ENCODE measurements at places on chromosomes 6 and 20. TPM values are rescaled to one million over a fixed set of nuclear protein-coding genes. Genes with fewer than 3 reads are reported as not detected.

The RNF144B gene
- polyA plus RNA-seq = 5.6 TPM

The HSPA1B gene
- polyA plus RNA-seq = 269 TPM

The VNN1 gene
- 0.68 TPM for polyA plus RNA-seq

The RBPJL gene
- not detected for polyA plus RNA-seq

The COL9A3 gene
- 9.8 TPM for polyA plus RNA-seq

The PROKR2 gene
- not detected for polyA plus RNA-seq

The HNF4A gene
- 0.09 TPM for polyA plus RNA-seq

The FOXA2 gene
- not detected for polyA plus RNA-seq

The SGK2 gene
- polyA plus RNA-seq = 1.9 TPM

The GNMT gene
- 0.52 TPM for polyA plus RNA-seq

The FAM229B gene
- polyA plus RNA-seq = 25.8 TPM

The DLK2 gene
- 0.67 TPM for polyA plus RNA-seq

The SCUBE3 gene
- 8.4 TPM for polyA plus RNA-seq

The DDAH2 gene
- 115 TPM for polyA plus RNA-seq

The SAMD3 gene
- polyA plus RNA-seq = 0.30 TPM

The ATP9A gene
- 17.9 TPM for polyA plus RNA-seq

The RPS21 gene
- polyA plus RNA-seq = 4,730 TPM

The CEP250 gene
- 15.7 TPM for polyA plus RNA-seq

The MCHR2 gene
- not detected for polyA plus RNA-seq

The B4GALT5 gene
- polyA plus RNA-seq = 46.4 TPM

The TSPYL4 gene
- 25.6 TPM for polyA plus RNA-seq

The LGSN gene
- polyA plus RNA-seq = not detected

The SLC22A3 gene
- 9.1 TPM for polyA plus RNA-seq

The ADGRG6 gene
- polyA plus RNA-seq = 6.6 TPM

The SLC22A16 gene
- polyA plus RNA-seq = 0.53 TPM

The EYS gene
- not detected for polyA plus RNA-seq

The ENPP4 gene
- polyA plus RNA-seq = 11.6 TPM

The SLC22A2 gene
- polyA plus RNA-seq = 0.05 TPM

The ANKRD66 gene
- polyA plus RNA-seq = not detected

Data from urinary bladder (tissue), 4 donors.